ENCODE measurements at places on chromosomes 3 and 15.

DNA sequence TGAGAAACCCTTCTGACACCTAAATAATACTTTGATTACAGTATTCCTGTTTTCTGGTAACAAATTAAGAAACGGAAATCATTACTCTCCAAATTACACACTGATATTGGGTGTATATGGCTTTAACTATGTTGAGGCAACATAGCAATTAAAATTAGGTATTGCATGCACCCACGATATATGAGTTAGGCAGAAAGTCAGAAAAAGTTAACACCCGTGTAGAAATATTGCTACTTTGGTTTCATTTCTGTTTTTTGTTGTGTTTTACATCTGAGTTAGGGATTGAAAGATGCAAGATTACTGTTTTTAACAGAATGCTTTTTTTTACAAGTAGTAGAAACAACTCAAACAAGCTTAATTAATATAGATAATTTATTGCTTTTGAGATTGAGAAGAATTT lies 327.8 kb downstream of the GBE1 start:
- DNase-seq: no peak

DNA sequence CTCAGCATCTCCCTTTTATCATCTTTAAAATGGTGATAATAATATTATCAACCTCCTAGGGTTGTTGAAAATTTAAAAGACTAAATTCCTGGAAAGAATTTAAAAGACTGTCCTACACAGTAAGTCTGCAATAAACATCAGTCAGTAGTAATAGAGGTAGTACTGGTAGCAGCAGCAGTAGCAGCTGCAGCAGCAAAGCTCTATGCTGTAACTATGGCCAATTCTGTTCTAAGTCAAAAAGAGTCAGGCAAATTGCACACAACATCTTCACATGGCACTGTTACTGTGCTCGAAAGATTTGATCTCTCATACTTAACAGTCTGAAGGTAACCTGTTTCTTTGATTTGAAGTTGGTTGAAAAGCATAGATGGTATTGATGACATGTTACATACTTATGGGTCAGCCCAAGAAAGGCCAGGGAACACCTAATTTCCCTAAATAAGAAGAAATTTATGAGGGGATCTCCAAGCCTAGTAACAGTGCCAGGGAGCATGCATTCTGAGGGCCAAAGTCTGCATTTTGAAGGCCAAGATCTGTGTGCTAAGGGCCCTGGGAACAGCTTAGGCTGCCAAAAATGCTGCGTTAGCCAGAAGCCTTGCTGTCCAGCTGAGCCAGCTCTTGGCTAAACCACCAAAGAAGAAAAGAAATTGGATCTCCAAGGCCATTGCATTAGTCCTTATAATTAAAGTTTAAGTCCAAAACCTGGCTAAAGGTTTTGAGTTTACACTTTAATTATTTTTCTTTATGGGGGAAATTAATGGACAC lies 68.2 kb downstream of the SIDT1 start:
- DNase-seq: peak; percentile 45

- DNase-seq: no peak
Measured at GRCh38 chr3:37725842-37726241, 135.8 kb upstream of the CTDSPL start.

- DNase-seq: no peak
Measured at GRCh38 chr3:146550070-146550615, 5.7 kb upstream of the PLSCR1 start.

- no peak for DNase-seq
Measured at GRCh38 chr3:55367384-55367783, 119.7 kb downstream of the WNT5A start.

GRCh38 chr3:138458774-138459499 lies 24.5 kb downstream of the ESYT3 start:
- no peak for DNase-seq

DNA sequence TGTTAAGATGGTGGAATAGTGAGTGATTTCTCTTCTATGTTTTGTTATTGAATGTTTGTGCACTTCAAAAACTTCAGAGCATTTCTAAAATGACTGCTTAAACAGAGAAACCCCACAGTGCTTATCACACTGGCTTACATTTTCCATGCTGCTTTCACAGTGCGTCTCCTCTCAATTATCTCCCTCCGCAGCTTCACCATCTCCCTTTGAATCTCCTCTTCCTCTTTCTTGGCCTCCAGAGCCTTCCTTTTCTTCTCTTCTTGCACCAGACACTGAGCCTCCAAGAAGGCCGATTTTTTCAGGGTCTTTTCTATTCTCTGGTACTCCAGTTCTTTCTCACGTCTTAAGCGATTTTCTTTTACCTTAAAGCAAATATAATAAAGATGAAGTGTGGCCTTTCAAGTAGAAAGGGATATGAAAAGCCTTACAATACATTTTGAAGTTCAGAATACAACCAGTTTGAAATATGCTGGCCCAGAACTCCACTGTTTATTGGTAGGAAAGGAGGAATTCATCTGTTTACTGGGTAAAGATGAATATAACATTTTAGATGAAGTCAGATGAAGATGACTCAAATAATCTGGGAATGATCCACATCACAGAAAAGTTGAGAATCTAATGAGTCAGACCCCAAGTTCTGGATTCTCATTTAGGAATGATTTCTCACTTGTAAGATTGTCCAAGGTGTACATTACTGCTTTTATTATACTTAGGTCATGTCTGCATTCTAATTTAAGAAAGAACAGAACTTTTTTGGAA lies 21.4 kb downstream of the CCDC191 start:
- no peak for DNase-seq

DNA sequence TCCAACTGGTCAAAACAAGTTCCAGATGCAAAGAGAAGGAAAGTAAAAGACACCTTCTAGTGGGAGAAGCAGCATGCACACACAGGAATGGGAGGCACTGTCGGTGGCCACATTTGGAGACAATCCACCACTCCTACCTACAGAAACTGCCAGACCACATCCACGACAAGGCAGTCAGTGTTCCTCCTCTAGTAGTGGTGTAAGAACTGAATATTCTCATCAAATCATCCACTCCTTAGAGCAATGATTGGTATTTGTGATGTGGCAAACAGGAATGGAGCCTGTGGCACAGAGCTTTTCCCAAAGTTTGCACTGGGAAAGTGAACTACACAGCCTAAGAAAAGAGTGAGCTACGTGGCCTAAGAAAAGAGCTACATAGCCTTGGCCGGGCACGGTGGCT lies 5.1 kb upstream of the SPINT1 start:
- DNase-seq: no peak

GRCh38 chr15:51809457-51809856 lies 20.0 kb upstream of the TMOD3 start:
- DNase-seq: no peak

DNA sequence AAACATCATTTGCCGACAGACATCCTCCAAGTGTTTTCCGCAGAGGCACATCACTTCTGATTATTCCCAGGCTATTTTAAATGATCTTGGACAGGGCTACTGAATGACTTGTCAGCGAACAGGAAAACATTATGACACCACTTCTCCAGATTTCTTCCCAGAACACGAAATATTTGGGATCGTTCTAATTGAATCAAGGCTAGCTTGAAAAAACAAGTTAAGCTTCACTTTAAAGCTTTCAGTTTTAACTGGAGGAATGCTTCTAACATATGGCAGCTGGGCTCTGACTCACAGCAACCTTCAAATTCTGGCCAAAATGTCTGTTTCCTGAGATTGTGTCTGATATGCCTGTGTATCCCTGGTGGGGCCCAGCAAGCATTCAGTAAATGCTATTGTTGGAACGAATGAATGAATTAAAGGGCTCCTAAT lies 127.0 kb upstream of the ICE2 start:
- DNase-seq: no peak

- no peak for DNase-seq
Measured at GRCh38 chr3:50122661-50123391, 32.3 kb upstream of the SEMA3F start.

GRCh38 chr3:45566951-45567411 lies 27.6 kb upstream of the LIMD1 start:
- peak; percentile 66 for DNase-seq

GRCh38 chr3:112908252-112908651 lies 61.6 kb upstream of the CD200R1L start:
- no peak for DNase-seq

GRCh38 chr3:72289692-72290071 lies 504.7 kb upstream of the PROK2 start:
- DNase-seq: no peak

- no peak for DNase-seq
Measured at GRCh38 chr3:16467393-16467792, 46.1 kb downstream of the RFTN1 start.

DNA sequence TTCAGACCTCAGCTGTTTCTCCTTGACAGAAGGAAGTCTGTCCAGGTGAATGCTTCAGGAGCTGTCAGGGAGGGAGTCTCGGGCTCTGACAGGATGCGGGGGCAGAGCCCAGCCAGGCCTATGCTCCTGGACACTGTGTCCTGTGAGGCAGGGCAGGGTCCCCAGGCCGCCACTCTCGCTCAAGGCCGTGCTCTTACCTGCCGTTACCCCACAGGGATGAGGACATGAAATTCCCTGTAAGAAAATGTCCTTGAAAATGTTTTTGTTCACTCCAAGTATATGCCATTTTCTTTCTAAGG lies 63.9 kb downstream of the BOC start:
- no peak for DNase-seq

DNA sequence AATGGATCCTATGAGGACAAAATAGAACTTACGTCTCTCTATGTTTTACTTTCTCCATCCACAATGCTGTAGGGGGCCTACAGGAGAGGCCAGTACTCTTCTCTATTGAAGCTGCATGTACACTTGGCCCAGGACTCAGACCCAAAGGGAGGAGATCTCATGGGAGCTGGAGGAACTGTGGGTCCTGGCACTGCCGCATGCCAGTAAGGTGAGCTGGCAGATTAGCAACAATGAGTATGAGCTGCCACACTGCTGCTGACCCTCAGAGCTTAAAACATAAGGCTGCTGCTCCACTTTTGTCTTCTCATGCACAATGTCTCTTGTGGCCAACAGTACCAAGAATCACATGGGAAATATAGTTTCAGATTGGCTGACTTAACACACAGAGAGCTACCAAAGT lies 57.8 kb upstream of the TBC1D5 start:
- DNase-seq: no peak

- no peak for DNase-seq
Measured at GRCh38 chr3:159637883-159638542, 350.6 kb upstream of the IL12A start.

DNA sequence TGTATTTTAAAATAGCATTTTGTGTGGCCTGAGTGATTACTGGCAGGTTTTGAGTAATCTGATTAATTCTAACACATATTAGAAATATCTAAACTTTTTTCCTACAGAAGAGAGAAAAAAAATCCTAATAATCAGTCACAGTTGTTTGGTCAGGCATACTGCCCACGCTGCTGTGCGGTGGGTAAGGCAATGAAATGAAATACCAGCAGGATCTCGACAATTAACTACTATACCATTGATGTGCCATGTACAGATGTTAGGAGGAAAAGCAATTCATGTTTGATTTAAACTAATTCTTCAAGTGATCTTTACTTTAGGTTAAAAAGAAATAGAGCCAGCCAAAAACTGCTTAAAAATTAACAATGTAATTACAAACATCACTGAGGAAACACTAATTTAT lies 5.2 kb downstream of the GRAMD2A start:
- no peak for DNase-seq

GRCh38 chr3:127034195-127034989 lies 51.5 kb downstream of the PLXNA1 start:
- no peak for DNase-seq

DNA sequence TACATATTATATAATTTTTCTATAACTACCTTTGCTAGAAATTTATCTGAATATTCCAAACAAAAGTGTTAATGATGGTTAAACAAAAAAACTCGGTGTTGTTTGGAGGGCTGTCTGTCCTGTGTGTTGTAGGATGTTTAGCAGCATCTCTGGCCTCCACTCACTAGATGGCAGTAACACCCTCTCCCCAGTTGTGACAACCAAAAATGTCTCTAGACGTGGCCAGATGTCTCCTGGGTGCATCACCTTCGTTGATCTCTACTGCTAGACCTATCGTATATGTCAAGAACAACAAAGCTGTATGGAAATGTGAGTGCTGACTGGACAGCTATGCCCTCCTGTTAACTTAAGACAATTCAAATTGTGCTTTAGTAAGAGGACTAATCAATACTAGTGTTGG lies 14.1 kb downstream of the ANKRD34C start:
- no peak for DNase-seq

DNA sequence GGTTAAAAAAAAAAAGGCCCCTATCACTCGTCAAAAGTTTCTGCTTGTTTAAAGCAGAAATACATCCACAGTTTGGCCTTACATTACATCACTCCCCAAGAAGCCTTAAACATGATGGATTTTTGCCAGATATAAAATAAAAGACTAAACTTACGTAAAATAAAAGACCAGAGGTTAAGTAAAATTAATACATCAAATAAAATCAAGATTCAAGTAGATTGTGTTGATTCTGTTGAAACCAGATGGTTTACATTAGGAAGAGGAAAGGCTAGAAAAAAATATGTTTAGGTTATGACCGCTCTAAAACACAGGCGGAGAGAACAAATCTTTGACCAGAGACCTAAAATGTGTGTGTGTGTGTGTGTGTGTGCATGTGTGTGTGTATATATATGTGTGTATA lies 104.1 kb downstream of the DUT start:
- no peak for DNase-seq

DNA sequence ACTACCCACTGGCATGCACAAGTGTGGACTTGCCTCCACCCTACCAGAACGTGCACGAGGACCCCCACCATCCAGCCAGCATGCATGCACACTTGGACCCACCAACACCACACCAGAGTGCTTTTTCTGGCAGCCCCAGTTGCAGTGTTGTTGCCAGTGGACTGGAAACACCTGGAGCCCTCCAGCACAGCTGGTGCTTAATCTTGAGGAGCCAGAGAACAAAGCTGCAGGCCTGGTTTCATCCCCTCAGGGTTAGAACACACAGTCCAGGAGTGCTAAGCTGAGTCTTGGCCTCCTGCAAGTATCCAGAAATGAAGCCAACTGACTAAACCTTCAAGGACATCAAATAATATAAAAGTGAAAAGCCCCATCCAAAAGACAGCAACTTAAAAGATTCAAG lies 888.0 kb downstream of the NTRK3 start:
- DNase-seq: no peak

GRCh38 chr3:18223974-18224373 lies 201.2 kb downstream of the SATB1 start:
- DNase-seq: peak; percentile 11

- no peak for DNase-seq
Measured at GRCh38 chr3:102511168-102511567, 76.4 kb downstream of the ZPLD1 start.

DNA sequence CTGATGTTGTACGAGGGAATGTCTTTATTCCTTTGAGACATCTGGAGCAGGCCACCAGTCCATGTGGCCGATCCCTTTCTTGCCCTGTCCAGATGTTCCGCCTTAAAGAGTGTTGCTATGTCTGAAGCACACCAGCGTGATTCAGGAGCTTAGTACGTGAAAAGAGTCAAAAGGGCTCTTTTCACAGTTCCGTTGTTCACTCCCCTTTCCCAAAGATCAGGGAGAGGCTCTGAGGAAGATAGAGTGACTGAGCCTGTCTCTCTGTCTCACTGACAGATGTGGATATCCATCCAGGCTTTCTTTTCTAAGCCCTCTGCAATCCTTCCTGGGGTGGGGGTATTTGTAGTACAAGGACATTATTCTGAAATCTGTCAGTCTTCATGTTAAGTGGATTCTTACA lies 262.5 kb upstream of the LRTM1 start:
- DNase-seq: no peak

- peak; percentile 72 for DNase-seq
Measured at GRCh38 chr3:183427876-183428446, 458 bp downstream of the MCF2L2 start.

Data from globus pallidus (tissue), 1 donor.